T1000 (cell line): ENCODE measurements at places on chromosomes 3 and 15.

DNA sequence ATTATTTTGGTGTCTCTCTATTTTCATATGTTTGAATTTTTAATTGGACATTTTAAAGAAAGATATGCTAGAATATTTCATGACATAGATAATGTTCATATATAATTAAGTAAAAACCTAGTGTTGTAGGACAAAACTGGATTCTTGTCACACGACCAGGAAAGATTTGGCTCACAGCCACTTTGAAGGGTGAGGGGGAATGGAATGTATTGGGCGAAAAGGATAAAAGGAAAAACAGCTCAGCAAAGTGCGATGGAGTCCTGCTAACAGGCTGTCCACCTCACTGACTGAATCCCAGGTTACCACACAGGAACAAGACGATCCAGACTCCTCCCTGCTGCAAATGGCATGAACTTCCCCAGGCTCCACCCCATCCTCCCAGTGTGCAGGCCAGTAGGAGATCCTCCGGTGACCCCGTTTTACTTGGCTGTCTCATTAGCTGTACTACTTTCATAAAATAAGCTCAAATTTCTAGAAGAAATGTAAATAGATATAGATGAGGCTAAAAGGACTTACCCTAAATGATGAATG, 186.2 kb downstream of the CD47 start:
- DNase-seq = no peak

DNA sequence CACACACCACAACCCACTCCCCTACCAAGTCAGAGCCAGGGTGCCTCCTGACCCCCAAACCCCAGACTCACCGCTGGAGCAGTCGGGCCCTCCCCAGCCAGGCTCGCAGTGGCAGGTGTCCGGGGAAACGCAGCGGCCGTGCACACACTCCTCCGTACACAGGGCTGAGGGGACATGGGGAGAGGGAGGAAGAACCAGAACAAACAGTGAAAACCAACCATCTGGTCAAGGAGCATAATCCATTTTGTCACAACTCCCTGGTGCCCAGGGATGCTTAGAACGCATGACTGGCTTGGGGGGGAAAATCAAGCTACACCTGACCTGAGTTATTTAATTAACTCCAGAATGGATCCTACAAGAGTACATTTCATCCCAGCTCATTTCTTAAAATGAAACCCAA, 159.2 kb downstream of the MEGF11 start:
- DNase-seq = no peak

DNA sequence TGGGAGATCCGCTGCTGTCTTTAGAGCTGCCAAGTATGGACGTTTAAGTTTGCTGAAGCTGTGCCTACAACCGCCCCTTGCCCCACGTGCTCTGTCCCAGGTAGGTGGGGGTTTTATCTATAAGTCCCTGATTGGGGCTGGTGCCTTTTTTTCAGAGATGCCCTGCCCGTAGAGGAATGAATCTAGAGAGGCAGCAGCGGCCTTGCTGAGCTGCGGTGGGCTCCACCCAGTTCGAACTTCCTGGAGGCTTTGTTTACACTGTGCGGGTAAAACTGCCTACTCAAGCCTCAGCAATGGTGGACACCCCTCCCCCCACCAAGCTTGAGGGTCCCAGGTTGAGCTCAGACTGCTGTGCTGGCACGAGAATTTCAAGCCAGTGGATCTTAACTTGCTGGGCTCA, 83.4 kb upstream of the FGF7 start:
- no peak for DNase-seq

- no peak for DNase-seq
Observed at GRCh38 chr15:66128116-66128680, 125.4 kb downstream of the MEGF11 start.

GRCh38 chr3:15750143-15750542, 47.6 kb downstream of the ANKRD28 start:
- DNase-seq = no peak

GRCh38 chr3:143040261-143040879, 39.0 kb downstream of the U2SURP start:
- DNase-seq = no peak

- no peak for DNase-seq
Observed at GRCh38 chr3:63231643-63232042, 46.5 kb upstream of the SYNPR start.

GRCh38 chr15:74306781-74307217, 60.6 kb downstream of the CYP11A1 start:
- DNase-seq = no peak

- no peak for DNase-seq
Observed at GRCh38 chr3:101532783-101533602, 20.0 kb upstream of the SENP7 start.

- no peak for DNase-seq
Observed at GRCh38 chr3:133849346-133849745, 43.7 kb downstream of the SRPRB start.

DNA sequence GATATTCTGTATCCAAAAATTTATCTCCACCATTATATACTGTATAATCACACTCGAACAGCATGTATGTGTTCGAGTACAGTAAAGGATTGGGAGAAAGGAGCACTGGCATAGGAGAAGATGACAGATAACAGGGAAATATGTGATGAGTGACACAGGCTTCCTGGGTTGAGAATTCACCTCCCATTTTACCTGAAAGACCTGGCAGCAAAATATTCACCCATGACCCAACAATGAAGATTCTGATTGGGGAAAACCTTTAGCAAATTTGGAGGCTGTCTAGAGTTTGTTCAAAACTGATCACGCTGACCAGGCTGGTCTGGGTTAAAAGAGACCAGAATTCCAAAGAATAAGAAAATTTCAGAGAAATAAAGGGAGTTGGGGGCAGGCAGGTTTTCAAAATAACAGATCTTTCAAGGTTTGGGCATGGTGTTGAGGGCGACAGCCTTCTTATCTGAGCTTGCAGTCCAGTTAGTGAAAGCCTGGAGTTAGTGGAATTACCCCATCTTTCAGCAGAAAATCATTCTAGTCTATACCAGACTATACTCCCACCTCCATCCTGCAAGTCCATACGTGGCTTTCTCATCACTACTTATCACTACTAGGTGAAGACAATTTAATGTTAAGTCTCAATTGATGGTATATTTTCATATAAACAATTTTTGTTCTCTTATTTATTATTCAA, 42.8 kb upstream of the RSL24D1 start:
- DNase-seq = no peak

DNA sequence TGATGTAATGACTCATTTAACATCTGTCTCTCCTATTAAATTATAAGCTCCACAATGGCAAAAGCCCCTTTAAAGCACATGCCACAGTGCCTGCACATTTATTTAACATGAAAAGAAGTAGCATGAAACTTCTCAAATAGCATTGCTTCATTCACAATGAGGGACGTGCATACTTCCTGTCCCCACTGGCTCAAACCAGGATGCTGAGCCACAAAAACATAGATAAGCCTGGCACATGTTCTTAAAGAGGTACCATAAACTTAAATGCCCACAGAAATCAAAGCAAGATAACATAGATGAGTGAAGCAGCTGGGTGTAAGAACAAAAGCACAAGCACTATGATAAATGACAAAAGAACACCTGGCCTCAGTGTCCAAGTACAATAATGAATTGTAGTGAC, 3.8 kb downstream of the TP53BP1 start:
- DNase-seq = no peak

DNA sequence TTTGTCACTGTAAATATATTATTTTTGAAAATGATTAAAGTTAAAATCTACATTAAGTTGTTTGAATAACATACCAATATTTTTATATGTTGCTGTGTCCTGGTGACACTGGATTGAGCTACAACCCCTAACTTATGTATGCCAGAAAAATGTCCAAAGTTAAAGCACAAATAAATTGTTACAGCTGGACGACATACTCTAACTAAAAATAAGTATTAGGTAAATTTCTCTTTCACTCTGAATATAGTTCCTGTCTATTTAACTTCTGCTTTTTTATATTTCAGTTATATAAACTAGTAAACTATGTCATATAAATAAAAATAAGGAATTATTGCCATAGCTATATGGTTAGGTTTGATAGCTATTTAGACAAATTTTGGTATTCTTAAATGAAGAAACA, 118.5 kb upstream of the SAMMSON start:
- DNase-seq = no peak

DNA sequence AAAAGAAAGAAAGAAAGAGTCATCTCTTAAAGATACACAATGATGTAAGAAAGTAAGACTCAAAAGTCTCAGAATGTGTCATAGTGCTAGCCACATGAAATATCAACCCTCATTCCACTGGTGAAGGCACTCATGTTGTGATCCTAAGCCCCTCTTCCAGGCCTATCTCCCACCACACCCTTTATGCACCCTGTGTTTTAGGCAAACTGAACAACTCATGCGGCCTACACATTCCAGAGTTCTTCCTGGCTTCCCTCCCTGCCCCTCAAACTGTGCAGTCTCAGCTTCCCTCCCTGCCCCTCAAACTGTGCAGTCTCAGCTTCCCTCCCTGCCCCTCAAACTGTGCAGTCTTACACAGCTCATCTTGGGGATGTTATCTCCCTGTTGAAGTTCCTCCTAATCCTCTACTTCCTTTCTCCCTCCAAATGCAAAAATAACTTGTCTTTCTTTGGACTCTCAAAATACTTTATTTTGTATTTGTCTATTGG, 69.0 kb upstream of the FNDC3B start:
- no peak for DNase-seq

- no peak for DNase-seq
Observed at GRCh38 chr3:108103040-108103751, 12.4 kb upstream of the CD47 start.

DNA sequence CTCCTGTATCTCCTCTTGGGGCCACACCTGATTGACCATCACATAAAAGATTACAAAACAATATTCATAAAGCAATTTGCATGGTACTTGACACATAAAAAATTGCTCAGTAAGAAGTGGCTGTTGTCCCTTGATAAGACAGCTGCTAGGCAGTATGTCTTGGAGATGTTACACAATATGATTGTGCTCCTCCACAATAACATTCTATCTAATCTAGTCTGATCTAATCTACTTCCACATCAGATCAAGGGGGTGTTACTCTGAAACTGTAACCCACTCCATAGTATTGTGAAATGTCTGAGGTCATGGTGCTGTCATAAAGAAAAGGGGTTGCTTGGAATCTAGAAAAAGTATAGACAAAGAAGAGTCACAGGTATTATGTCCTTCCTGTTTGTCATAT, 23.4 kb upstream of the AQP9 start:
- DNase-seq = no peak

- no peak for DNase-seq
Observed at GRCh38 chr3:177469216-177469615, 271.9 kb upstream of the TBL1XR1 start.

DNA sequence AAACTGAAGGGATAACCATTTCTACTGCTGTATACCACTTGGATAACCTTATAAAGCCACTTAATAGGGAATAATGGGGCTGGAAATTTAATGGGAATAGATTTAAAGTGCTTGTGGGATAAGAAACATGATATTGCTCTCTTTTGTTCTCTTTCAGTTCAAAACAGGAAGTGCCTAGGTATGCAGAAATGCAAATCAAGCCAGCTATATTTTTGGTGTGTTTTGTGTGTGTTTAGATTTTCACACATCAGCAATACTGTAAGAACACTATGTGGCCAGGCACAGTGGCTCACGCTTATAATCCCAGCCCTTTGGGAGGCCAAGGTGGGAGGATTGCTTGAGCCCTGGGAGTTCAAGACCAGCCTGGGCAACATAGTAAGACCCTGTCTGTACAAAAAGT, 442.3 kb upstream of the TPRG1 start:
- no peak for DNase-seq

DNA sequence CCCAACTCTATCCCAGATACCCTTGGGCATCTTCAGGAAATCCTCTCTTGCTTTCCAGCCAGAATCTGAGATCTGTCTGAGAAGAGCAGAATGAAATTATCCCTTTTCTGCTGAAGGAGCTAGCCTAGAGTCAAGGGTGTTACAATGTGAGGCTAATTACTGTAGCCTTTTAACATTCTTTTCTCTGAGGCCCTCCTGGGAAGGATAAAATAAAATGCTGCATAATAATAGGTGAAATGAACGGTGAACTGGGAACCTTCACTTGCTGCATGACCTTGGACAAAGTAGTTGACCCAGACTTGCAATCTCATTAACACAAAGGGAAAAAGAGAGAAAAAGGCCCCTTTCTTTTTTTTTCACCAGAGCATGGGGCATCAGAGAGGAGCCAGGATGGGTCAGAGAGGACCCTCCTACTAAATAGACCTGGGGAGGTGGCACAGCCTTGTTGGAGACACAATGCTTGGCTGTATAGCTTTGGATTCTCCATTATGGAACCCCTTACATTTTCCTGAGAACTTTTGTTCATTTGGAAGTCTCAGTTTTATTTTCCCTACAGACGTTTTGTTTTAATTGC, 137.0 kb upstream of the LIPC start:
- DNase-seq = no peak

DNA sequence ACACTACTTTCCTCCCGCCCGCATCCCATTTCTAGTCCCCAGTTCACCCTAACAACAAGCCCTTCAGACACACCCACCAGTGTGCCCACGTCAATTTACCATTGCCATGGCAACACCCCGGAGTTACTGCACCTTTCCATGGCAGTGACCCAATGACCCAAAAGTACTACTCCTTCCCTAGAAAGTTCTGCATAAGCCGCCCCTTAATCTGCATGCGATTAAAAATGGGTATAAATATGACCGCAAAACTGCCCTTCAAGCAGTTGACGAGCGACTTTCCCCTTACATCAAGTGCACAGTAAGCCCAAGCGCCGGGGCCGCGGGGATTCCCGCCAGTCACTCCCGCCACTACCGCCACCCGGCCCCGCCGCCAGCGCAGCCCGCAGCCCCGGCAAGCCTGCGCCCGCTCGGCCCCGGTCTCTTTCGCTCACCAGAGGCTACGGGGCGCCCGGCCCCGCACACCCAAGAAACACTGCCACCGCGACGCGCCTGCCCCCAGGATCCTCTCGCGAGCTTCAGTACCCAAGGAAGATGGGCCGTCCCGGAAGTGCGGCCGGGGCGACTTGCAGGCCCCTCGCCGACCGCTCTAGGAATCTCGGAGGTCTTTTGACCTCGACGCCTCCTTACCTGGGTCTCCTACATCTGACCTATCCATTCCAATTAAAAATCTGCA, 27.2 kb upstream of the ZNF502 start:
- peak; percentile 75 for DNase-seq

DNA sequence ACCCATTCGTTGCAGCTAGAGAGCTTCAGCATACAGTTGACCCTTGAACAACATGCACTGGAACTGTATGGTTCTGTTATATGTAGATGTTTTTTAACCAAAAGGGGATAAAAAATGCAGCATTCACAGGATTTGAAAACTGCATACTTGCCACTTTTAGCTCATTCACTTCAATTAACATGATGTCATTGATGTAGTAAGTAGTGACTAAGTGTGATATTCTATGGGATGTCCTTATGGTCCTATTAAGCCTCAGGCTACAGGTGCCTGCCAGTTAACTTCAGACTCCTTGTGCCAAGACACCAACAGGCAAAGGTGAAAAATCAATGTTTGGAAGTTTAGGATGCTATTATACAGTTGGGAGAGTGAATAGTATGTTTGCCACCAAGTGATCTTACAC, 553.6 kb upstream of the NECTIN3 start:
- no peak for DNase-seq
